CD4-positive, alpha-beta T cell treated with Interleukin-15 for 1 hour (primary cell): ENCODE measurements at places on chromosomes 7 and 10.

DNA sequence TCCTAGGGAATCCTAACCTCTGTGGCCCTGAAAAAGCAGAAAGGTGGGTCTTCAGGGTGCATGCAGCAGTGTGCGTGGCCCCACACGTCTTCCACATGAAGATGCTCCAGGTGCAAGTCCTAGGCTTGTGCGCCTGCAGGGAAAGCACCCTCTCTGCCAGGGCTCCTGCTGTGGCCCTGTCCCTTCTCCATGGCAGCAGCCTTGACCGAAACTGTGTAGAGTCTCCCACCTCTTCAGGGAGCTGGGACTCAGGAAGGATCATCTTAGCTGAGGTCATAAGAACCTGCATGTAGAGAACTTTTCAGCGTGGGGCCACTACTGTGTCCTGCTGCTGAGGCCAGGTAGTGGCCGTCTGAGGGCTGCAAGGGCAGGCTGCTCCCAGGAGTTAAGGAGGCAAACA is 6.3 kb upstream of the CSGALNACT2 start:
- no peak for DNase-seq

- no peak for DNase-seq
Measured at GRCh38 chr7:47408675-47409074, 173.2 kb downstream of the TNS3 start.

DNA sequence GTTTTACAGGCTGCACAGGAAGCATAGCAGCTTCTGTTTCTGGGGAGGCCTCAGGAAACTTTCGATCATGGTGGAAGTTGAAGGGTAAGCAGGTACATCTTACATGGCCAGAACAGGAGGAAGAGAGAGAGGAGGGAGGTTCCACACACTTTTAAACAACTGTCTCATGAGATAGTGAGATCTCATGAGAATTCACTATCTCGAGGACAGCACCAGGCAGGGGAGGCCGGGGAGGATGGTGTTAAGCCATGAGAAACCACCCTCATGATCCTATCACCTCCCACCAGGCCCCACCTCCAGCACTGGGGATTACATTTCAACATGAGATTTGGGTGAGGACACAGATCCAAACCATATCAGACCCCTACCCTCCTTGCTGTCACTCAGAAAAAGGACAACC is 23.7 kb downstream of the ZNF503 start:
- DNase-seq = no peak

GRCh38 chr10:10332786-10333185 is 684.9 kb upstream of the CELF2 start:
- no peak for DNase-seq

DNA sequence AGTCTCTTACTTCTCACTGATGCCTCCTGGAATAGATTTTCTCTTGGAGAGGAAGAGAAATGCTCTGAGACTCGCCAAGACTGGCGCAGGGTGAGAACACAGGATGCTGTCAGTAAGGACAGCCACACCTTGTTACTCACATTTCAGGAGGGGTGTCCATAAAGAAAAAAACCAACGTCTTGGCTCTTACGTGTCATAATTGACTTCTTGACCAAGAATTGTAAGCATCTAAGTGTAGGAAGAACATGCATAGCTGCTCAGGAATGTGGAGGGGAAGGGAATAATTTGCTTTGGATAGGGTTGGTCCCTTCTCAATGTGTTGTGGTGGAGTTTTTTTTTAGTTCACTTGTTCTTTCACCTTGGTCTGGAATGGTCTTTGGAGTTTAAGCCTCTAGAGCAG is 43.8 kb upstream of the ZNF438 start:
- no peak for DNase-seq

- DNase-seq = no peak
Measured at GRCh38 chr10:2488446-2489005, 578.8 kb upstream of the PFKP start.

DNA sequence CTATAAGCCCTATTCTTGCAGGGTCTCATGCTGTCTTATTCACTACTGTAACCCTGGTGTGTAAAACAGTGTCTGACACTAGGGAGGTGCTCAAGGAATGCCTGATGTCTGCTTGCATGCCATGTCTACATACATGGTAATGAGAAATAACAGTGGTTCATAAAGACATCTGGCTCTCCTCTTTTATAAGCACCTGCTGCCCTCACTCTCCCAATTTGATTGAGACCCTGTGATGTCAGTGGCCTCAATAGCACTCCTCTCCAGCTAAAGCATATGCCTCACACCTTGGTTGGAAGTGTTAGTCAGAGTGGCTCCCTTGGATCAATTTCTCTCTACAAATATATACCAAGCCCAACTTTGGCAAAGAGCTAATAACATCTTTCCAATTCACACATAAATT is 30.6 kb downstream of the ANK3 start:
- DNase-seq = no peak

- DNase-seq = no peak
Measured at GRCh38 chr10:70135684-70136083, 3.1 kb upstream of the AIFM2 start.

GRCh38 chr10:66218289-66218688 is 707.5 kb upstream of the LRRTM3 start:
- DNase-seq = no peak

DNA sequence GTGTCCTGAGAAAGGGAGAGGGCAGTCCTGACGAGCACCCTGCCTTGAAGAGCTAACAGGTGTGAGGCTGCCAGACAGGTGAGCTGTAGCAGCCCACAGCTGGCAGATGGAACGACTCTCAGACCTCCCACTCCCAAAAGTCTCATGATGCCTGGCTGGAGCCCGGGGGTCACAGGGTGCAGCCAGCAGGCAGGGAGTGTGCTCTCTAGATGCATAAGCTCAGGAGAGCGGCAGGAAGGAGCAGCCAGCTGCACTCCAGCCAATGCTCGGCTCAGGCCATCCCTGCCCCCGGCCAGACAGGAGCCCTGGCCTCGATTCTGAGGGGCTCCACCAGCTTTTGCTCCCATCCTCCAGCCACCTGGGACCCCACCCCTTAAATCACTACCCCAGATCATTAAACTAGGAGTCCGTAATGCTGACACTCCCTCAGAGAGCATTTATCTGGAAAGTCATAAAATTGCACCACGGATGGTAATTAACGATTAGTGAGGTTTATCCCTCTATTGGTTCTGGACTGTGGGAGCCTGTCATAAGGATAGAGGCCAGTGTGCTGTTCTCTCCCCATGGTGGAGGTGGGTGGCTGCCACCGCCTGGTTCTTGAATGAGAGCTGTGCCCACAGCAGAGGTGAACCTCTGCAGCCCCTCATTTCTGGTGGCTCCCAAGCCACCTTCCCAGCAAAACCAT is 63.5 kb upstream of the ZMIZ1 start:
- no peak for DNase-seq

DNA sequence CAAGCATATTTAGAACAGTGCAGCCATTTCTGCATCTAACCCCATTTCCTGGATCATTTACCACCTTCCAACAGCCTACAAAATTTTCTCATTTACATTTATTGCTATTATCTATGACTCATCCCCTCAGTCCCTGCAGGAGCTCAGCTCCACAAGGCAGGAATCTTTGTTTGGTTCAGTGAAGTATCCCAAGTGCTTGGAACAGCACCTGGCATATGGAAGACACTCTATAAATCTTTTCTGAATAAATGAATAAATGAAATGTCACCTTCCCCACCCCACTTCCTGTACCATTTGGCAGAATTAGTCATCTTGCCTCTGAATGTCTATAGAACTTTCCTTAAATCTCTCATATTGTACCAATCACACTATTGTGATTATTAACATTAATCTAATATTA is 110.7 kb downstream of the HIP1 start:
- DNase-seq = no peak

DNA sequence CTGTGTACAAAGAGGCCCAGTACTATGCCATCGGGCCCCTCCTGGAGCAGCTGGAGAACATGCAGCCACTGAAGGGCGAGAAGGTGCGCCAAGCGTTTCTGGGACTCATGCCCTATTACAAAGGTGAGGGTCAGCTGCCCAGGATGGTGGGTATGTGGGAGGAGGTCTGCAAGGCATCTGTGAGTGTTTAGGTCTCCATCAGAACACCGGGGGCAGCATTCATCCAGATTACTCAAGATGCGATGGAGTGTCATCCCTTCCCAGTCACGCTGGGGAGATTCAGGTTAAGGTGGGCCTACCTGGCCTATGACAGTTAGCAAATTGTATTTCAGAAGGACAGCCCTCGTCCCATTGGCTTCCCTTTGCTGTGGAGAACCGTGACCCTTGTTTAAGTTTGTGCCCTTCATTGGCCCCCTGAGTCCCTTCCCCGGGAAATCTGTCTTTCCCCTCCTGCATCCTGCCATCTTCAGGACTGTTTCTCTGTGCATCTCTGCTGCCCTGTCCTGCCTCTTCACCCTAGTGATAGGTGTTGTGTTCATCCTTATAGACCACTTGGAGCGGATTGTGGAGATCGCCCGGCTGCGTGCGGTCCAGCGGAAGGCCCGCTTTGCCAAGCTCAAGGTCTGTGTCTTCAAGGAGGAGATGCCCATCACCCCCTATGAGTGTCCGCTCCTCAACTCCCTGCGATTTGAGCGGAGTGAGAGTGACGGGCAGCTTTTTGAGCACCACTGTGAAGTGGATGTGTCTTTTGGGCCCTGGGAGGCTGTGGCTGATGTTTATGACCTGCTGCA is 9.8 kb downstream of the KCTD7 start:
- no peak for DNase-seq
